ENCODE measurements at places on chromosomes 4 and X.
A peak's percentile ranks its signal among the peaks of the same experiment; 100 is the strongest.

GRCh38 chr4:40363382-40363920 lies 28.3 kb downstream of the CHRNA9 start:
- DNase-seq: no peak

DNA sequence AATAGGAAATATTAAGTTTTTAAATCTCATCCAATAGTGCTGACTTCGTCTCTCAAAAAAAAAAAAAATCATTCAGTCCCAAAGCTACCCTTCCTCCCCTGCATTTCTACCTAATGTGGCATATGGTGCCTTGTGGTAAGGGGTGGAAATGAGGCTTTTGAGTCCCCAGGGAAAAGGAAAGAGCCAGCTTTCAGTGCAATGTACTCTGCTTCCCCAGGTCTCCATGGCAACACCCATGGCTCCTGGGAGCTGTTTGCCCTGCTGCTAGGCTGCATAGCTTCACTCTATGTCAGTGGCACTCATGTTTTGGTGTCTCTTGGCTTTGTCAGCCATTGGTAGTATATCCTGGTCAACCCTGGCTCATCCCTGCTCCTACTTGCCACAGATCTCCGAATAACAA lies 175.9 kb downstream of the SLC39A8 start:
- no peak for DNase-seq

DNA sequence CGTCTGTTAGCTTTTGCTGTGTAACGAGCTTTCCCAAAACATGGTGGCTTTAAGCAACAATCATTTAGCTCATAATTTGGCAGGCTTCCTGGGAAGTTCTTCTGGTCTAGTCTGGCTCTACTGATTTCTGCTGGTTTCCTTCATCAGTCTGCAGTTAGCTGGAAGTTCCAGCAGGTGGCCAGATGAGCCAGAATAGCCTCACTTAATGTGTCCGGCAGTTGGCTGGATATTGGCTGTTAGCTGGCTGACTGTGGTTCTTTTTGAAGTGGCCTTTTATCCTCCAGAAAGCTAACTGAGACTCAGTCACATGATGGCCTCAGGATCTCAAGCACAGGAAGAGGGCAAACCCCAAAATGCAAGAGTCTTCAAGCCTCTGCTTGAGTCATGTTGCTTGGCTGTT lies 34.9 kb downstream of the FTHL17 start:
- no peak for DNase-seq

GRCh38 chr4:65340382-65341109 lies 329.7 kb downstream of the EPHA5 start:
- DNase-seq: no peak

DNA sequence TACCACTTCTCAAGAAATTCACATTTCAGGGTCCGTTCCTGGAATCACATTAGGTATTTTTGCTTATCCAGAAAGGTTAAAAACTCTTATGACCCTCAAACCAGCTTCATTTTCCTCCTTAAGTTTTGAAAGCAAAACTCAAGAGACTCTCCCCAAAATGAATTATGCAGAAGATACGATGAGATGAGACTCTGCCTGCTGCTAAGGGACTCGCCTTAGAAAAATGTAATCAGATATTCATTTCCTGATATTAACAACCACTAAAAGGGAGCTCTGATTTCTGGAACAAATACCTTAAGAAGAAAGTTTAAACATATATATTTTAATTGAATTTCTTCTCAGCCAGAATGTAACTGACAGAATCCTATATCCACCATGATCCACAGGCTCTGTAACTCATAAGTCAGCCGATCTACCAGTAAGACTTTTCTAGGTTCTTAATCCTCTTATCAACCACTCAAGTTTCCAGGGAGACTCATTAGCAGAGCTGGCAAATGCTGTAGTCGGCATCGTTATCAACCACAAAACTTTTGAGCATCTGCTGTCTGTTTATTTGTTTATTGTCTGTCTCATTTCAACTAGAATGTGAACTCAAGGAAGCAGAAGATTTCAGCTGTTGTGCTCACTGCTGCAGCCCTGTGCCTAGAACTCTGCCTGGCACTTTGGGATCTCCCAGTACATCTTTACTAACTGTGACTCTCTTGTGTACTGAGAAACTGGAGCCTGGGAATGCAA lies 112.5 kb downstream of the LDB2 start:
- DNase-seq: no peak

DNA sequence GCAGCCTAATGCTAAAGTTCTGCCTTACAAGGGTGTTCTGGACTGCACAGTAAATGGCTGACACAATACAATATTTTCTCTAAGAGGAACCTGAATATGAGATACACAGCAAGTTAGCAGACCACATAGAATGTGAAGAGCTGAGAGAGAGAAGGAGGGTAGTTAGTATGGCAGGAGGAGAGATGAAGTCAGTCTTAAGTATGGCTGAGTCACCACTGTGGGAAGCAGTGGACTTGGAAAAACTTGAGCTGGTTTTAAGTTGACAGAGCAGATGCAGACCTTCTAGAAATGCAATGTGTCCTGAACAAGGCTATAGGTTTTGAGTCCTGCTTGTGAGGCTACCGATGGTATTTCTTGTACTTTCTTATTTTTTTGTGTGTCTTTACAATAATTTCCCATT lies 172.5 kb downstream of the SH2D1A start:
- DNase-seq: no peak

- DNase-seq: no peak
Measured at GRCh38 chr4:152510349-152511147, 25.3 kb downstream of the FBXW7 start.

GRCh38 chr4:170420255-170420693 lies 330.5 kb upstream of the AADAT start:
- DNase-seq: no peak

DNA sequence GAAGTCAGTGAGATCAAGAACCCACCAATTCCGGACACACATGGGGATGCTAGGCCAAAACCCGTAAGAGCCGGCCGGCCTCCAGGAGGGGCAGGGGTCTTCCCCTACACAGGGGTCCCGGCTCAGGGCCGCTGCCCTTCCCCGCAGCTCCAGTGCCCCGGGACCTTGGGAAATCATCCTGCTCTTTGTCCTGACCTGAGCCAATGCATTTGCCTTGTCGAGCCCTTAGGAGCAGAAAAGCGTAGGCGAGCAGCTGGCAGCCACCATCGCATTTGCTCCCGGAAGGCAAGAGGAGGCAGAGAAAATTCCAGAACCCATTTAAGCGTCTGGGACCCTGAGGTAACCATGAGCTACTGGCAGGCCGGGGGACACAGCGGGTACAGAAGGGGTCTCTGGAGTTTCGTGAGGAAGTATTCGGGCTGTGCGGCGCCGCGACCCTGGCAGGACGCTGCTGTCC lies 7.4 kb upstream of the TNIP2 start:
- no peak for DNase-seq

GRCh38 chrX:72016881-72017783 lies 106.5 kb downstream of the NHSL2 start:
- no peak for DNase-seq

GRCh38 chr4:109729117-109729717 lies 653 bp downstream of the PLA2G12A start:
- DNase-seq: peak; percentile 16

DNA sequence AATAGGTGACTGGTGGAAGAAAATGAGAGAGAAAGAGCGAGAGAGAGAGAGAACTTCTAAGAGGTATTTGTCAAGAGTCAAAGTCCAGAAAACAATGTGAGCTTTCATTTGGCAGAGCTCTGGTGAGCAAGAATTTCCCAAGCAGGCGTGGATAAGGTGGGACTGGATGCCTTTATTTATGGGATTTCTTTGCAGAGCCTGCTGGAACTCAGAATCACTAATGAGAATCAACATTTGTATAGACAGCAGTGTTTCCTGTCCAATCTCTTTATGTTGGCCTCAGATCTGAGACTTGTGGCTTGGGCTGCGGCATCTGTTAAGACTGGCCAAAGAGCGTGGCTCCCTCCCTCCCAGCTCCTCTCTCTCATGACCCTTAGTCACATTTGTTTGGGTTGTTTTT lies 67.9 kb upstream of the TBL1X start:
- no peak for DNase-seq

DNA sequence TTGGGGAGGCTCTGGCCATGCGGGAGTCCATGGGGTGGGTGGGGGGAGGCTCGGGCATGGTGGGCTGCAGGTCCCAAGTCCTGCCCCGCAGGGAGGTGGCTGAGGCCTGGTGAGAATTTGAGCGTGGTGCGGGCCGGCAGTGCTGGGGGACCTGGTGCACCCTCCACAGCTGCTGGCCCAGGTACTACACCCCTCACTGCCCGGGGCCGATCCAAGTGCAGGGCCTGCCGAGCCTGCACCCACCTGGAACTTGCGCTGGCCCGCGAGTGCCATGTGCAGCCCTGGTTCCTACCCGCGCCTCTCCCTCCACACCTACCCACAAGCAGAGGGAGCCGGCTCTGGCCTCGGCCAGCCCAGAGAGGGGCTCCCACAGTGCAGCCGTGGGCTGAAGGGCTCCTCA lies 5.7 kb upstream of the SPANXN2 start:
- DNase-seq: no peak

DNA sequence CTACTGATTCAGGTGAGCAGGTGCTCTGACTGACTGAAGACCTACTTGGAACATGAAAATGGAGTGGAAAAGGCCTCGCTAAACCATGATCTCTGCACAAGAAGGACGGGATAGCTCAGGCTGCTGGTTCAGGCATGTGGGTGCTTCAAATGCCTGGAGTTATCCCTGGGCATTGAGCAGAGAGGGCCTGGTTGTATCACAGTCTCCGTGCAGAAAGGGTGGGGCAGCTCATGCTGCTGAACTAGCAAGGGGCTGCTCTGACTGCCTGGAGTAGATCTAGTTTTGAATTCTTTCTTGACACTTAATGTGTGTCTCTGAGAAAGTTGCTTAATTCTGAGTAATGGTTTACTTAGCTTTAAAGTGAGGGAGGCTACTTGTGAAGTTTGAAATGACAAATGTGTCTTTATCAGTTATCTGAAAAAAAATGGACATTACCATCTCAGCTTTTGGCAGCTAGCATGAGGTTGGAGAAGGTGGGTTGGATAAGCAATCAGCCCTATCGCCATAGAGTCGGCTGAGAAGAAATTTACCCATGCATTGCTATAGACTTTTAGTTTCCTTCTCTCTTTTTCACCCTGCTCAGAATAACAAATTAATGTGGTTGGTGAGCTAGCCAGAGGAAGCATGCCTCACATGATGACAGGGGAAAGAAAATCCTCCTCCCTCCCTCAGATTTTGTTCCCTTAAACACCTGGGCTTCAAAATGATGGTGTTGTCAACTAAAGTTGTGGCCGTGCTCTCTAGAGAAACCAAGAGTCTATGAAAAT lies 832.4 kb downstream of the STIM2 start:
- no peak for DNase-seq

DNA sequence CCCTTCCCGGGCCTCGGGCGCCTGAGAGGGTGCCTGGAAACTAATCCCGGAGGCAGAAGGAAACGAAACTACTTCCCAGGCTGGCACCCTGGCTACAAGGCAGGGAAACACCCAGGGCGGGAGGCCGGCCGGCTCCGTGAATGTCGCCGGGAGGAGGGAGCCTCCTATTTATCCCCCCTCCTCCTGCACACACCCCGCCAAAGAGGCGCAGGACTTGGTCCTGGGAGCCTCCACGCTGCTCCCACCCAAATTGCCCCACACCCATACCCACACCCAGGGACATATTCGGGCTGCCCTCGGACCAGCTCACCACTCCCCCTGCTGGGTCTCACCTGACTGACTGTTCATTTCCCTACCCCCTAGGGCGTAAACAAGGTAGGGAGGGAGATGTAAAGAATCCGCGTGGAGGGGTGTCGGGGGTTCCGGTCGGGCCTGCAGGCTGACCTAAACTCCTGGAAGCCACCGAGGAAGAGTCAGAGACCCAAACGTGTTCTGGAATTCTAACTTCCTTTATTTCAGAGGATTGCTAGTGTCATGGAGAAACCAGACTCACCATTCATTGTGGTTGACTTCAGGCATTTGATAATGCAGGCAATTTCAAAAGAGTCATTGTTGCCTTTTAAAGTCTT lies at the start of gene BTC:
BTC (minus strand) TSS at position 142 of the 629 bp plus-strand sequence. CDS start 198 bp downstream, outside the sequence.
- no peak for DNase-seq

GRCh38 chr4:11343536-11343935 lies 85.2 kb downstream of the HS3ST1 start:
- no peak for DNase-seq

DNA sequence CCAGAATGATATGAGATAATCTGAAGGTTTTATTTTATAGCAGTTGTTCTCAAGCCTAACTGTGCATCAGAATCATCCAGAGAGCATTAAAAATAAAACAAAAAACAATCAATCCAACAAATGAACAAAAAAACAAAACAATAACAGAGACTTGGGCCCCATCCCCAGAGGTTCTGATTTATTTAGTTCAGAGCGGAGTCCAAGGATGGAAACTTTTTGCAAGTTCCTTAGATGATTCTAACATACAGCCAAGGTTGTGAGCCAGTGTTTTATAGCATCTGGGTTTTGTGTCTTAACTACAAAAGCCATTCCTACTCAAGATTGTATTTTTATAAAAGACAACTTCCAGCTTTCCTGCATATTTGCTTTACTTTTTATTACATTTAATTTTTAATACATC lies 59.4 kb upstream of the GRPR start:
- DNase-seq: no peak

All from stimulated activated CD4-positive, alpha-beta T cell treated with anti-CD3 and anti-CD28 coated beads, Interleukin-1b, Interleukin-23, amount 100 ng/mL, for 4 hours (primary cell).